ENCODE measurements at places on chromosomes 7 and 10. TPM values are rescaled to one million over a fixed set of nuclear protein-coding genes. Genes with fewer than 3 reads are reported as not detected.

- no peak for DNase-seq
Measured at GRCh38 chr10:11444155-11444530, 167.3 kb downstream of the USP6NL start.

DNA sequence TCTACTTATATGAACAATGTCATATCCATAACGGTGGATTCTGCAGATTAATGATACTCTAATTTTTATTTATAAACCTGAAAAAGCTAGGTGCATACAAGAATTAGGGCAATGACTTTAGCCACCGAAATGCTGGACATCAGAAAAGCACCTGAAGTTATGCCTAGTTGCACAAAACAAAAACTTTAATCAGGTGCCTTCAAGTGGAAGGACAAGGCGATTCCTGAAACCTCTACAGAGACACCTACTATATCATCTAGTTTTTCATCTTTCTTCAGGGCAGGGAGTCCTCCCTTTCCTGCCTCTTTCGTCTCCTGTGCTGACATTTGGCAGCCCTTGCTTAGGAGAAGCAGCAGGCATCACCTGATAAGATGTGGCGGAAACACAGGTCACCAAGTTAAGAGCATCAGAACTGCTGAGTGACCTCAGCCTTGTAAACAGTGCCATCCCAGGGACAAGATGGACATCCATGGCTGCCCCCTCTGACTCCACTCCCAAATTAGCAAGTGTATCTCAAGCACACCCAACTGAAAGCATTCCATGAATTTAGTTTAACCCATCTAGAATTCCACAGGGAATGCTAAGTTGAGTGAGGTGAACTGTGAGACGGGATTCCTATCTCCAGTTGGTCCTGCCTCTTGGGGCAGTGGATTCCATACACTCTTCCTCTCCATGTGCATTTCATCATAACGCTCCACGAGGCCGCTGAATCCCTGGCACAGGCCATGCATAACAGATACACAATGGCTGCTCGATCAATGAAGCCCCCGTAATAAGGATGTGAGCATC is 5.8 kb downstream of the ITPRIP start:
- no peak for DNase-seq

GRCh38 chr10:72637398-72637857 is 11.5 kb upstream of the MICU1 start:
- no peak for DNase-seq

DNA sequence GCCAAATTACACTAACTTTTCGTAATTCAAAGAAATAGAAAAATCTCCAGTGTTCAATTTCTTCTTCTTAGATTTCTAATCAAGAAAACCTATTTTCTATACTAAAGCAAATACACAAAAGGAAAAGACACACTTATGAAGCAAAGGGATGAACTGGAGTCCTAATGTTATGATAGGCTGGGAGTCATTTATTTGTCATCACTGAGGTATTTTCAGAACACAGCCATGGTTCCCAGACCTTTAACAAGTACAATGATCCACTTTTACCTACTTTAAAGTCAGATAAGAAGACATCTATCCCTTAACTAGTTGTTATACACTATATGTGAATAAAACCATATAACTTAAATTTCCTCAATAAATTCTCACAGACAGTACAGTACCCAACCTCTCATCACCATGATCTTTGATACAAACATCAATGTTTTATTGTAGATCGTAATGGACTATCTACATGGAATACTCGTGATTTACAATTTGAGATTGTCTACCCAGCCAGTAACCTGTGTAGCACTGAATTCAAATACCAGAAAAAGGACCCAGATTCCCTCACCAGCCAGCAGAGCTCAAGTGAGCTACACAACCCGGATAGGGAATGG is 12.5 kb downstream of the ASNS start:
- DNase-seq, result no peak

DNA sequence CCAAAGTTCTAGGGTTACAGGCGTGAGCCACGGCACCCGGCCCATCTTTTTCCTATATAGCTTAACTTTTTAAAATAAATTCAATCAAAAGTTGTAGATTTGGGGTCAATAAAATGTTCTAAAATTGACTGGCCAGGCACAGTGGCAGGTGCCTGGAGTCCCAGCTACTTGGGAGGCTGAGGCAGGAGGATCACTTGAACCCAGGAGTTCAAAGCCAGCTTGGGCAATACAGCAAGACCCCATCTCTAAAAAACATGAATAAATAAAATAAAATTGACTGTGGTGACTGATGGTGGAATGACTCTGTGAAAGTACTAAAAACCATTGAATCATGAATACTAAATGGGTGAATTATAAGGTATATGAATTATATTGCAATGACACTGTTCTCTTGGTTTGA is 20.8 kb downstream of the P4HA1 start:
- no peak for DNase-seq

- no peak for DNase-seq
Measured at GRCh38 chr10:77357611-77358310, 279.8 kb downstream of the KCNMA1 start.

DNA sequence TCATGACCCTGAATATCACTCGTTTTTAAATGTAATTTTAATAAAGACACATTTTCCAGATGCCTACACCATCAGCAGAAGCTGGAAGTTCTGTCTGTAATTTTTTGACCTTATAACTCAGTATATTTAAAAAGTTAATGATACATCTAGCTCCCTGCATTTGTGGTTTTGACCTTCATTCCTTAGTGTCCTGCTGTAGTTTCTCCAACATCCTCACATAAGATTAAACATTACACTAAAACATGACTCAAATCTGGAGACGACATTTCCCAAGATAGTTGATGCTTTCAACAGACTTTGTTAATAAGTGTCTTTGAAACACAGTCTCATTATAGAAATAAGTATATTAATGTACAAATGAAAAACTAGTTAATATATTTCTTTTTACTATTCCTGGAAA is 363.1 kb downstream of the POM121L12 start:
- DNase-seq, result no peak

DNA sequence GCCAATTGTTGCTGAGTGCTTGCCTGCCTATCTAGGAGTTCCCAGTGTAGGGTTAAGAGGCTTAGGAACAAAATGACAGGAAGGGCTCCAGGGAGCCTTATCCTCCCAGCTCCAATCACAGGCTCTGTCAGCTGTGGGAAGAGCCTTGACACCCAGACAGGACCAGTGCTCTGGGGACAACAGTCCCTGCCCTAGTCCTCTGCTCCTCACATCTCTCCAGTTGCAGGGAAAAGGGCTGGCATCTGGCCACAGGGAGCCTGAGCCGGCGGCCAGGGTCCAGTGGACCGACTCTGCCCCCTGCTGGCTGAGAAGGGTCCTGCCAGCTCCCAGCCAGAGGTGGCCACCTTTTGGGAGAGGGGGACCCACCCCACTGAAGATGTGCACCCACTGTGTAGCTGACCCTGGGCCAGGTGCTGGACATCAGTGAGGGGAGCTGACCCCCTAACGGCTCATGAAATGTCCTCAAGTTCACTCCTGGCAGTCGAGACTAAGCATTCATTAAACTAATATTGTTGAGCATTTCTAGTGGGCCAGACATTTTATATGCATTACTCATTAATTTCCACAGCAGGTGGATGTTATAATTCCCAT is 17.6 kb downstream of the DNAJB12 start:
- peak; percentile 71 for DNase-seq

GRCh38 chr7:46871516-46871915 is 710.4 kb downstream of the TNS3 start:
- no peak for DNase-seq

- DNase-seq, result no peak
Measured at GRCh38 chr10:118570591-118570990, 24.9 kb downstream of the PRLHR start.

The CUBN gene
- 2.3 TPM for total RNA-seq

The CARD11 gene
- 0.31 TPM for total RNA-seq
